ENCODE measurements at places on chromosomes 11 and 22.

DNA sequence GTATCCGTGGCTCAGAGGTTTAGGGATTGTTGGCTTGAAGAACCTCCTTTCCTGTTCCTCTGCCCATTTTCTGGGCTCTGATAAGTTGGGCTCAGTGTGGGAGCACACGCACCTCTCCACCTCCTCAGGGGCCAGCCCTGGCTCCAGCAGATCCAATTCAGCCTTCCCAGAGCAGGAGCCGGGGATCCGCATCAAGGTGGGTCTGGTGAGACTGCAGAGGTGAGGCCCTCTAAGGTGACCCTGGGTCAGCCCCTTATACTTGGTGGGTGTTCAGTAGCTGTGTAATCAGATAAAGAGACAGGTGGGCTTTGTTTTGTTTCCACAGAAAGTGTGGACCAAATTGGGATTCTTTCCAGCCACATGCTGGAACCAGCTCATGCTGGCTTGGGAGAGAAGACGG, 1466.0 kb downstream of the TBC1D22A start:
- DNase-seq, result no peak

DNA sequence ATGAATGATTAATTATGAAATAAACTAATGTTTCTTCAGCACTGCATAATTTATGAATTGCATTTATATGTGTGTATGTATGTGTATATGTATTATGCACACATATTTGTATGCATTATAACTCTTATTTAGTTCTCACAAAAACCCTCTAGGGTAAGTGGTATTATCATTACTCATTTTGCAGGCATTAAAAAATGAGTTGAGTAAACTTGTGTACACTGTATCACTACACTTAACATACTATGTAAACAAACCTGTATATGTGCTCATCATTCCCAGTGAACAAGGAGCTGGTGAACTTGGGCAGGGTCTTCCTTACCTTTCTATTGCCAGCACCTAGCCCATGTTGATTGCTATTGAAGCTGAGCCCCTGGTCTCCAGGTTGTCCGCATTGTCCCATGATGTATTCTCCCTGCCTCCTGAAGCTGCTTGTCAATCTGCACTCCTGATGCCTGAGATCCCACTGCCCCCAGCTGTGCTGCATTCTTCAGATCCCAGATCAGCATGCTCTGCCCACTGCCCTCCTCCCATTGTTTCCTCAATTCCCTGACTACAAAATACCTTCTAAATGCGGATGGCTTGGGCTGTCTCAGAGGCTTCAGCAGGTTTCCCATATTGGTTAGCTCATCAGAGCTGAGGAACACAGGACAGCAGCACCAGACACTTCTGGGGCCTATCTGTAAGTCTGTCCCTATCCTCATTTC, 267.9 kb upstream of the SESN3 start:
- no peak for DNase-seq

- DNase-seq, result no peak
These were observed 18.3 kb downstream of the AMOTL1 start for GRCh38 chr11:94786264-94787126.

GRCh38 chr11:99260696-99261095, 239.9 kb downstream of the CNTN5 start:
- DNase-seq, result no peak

DNA sequence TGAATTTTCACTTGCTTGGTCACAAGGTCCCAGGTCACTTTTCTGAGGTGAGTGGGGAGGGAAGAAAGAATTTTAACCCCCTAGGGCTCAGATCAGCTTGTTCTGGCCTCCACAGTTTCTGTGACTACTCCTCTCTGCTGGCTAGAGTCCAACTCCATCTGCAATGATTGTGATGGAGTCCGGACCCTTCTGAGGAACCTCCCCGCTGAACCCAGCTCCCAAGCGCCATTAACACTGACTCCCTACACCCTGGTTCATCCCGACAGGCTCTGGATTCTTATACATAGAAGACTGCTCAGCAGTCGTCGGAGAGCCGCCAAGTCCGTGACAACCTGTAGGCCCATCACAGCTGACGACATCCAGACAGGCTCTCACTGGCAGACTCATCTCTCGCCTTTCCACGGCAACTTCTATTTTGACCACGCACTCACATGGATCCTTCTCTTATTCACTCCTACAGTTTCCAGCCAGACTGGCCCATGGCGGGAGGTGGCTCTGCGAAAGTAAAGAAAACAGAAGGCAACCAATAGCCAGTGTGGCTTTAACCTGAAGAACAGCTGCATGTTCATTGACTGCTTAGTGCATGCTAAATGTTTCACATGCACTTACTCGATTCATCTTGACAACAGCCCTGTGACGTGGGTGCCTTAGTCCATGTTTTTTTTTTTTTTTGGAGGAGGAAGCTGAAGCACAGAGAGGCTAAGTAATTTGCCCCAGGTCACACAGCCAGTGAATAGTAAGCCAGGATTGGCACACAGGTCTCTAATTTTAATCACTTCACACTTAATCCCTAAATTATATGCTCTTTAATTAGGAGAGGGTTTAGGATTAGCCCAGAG, 68.0 kb upstream of the PRDM11 start:
- no peak for DNase-seq

DNA sequence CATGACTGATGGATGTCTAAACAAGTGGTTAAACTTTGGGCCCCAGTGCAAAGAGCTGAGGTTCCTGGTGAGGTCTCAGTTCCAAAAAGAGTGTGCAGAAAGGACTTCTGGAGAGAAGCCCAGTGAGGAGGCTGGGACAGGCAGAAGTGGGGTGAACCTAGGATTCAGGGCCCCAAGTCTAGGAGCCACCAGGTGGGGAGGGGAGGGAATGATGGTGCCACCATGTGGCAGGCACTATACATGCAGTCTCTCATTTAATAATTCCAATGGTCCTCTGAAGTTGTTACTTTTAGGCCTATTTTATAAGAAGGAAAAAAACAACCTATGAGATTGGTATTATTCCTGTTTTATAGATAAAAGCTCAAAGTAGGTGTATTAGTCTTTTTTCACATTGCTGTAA, 102.0 kb downstream of the INSC start:
- DNase-seq, result no peak

- no peak for DNase-seq
These were observed 50.1 kb downstream of the CABIN1 start for GRCh38 chr22:24061124-24061684.

DNA sequence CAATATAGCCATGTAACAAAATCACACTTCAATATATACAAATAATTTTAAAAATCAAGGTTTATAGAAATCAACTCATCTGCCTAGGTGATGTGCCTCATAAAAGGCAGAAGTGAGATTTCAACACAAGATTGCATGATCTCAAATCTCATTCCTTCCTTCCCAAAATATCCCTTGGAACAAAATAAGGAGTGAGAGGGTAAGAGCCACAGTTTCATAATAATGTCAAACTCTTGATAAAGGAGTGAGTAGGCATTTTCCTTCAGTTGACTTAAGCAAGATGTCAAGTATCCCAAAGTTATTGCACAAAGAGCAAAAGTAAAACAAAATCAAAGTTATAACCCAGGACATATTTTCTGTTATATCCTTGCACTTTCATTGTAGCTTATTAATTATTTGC, 81.3 kb downstream of the C22orf31 start:
- no peak for DNase-seq

DNA sequence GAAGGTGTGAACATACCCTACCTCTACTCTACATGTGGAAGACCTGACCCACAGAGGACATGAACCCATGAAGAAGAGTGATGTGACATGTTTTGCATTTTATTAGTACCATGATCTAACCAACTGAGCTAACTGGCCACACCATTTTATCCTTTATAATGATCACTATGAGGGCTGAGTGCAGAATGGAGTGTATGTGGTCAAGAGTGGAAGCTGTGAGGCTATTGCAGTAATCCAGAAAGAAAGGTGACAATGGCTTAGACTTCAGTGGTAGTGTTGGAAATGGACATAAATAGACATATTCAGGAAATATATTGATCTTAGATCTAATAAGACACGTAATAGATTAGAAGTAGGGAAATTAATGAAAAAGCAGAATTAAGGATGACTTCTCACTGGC, 3.8 kb downstream of the SRSF8 start:
- no peak for DNase-seq

DNA sequence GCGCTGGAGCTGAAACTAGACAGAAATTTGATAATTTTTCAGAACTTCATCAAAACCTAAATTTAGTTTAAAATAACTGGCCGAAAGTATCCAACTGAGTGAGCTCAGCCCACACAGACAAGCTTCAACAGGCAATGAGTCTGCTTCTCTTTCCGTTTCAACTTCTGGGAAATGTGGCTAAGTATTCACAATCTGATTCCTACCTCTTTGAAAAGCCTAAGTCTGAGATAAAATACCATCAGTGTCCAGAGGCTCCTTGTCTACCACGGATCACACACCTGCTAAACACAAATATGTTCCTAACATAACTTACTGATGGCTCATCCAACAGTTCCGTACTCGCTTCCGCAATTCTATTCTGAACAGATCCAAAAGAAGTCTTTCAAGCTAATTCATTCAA, 8.5 kb downstream of the SIK3 start:
- no peak for DNase-seq

Data from T-helper 9 cell (primary cell).